ENCODE measurements at places on chromosomes 11 and 22.

GRCh38 chr22:19518635-19519034 is 5.6 kb downstream of the CLDN5 start:
- no peak for DNase-seq

DNA sequence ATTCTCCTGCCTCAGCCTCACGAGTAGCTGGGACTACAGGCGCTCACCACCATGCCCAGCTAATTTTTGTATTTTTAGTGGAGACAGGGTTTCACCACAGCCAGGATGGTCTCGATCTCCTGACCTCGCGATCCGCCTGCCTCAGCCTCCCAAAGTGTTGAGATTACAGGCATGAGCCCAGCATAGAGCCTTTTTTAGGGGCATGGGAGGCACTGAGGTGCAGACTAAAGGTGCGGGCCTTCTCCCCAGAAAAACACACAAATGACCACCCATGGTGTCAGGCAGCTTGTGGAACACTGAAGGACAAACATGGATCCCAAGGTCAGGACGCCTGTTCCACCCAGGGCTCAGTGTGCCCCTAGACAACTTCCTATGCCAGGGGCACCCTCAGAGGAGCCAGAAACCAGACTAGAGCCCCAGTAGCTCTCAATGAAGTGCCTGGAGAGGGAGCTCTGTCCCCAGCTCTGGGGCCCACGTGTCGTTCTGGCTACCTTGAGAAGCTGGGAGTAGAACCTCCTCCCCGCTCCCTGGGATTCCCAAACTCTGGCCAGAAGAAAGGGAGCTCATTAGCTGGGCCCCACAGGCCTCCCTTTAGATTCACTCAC is 21.2 kb upstream of the CD5 start:
- DNase-seq: no peak

DNA sequence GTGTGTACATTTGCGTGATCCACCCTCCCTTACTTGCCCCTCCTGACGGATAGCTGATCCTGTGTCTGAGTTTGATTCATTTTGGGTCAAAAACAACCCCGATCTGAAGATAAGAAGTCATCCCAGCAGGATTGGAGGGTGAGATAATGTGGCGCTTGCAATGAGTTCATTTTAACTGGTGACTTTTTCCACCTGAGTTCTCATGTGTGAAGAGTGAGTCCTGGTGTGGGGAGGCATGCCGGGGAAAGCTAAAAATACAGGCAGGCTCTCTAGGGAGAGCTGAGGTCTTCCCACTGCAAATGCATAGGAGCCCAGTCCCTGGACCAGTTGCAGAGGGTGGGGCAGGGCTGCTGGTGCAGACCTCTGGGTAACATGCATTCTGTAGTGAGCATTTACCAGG is 35.7 kb upstream of the ELF5 start:
- DNase-seq: no peak

DNA sequence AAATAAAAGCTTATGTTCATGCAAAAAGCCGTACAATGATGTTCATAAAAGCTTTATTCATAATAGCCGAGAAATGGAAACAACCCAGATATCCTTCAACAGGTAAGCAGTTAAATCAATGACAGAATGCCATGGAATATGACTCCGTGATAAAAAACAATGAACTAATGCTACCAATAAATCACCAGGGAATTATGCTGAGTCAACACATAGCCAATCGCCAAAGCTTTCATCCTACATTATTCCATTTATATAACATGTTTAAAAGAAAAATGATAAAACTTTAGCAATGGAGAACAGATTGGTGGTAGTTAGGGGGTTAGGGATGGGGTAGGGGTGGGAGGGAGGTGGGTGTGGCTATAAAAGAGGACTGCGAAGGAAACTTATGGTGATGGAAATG is 356.4 kb downstream of the TENM4 start:
- no peak for DNase-seq

DNA sequence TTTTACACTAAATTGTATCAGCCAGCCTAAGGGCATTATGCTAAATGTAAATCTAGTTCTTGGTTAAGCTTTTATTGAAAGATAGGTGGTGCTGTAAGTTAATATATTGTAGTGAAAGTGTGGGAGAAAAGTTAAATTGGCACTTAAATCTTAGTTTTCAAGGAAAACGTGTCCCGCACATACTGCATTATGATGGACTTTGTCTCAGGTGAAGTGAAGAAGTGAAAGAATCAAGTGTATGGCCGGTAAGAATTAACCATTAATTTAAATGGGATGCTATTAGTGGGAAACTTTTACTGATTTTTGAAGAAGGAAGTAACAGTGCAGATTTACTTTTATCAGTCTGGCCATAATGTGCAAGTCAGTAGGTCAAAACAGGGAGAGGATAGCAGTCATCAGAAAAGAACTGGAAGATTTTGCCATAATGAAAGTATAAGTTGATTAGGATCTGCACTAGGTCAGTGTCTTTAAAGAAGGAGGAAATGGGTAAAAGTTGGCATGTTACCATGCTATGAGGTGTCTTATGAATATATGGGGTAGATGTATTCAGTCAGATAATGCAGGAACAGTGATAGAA is 81.6 kb downstream of the PDHX start:
- DNase-seq: no peak

DNA sequence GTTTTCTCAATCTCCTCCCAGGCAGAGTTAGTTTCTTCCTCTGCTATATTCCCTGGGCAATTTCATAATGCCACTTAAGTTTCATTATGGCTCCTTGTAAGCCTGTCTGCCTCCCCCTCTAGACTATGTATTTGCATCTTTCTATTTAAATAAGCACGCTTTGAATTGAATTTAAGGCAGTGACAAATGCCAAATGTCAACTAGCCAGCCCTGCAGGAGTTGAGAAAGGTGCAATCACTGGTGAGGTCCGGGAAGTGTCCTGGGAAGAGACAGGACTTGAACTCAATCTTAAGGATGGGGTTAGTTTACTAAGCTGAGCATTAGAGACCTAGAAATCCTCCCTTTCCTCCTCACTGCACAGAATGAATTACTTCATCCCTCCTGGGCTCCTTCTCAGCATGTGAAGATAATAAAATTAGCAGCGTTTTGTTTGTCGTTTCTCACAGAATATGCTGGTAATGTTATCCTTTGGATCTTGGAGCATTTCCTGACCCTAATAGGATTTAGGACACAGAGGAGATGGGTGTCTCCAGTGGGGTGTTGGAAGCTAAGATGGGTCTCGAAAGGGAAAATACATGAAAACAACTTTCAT is 1.6 kb downstream of the TCP11L1 start:
- no peak for DNase-seq

GRCh38 chr11:95778699-95779098 is 10.9 kb downstream of the FAM76B start:
- DNase-seq: no peak

DNA sequence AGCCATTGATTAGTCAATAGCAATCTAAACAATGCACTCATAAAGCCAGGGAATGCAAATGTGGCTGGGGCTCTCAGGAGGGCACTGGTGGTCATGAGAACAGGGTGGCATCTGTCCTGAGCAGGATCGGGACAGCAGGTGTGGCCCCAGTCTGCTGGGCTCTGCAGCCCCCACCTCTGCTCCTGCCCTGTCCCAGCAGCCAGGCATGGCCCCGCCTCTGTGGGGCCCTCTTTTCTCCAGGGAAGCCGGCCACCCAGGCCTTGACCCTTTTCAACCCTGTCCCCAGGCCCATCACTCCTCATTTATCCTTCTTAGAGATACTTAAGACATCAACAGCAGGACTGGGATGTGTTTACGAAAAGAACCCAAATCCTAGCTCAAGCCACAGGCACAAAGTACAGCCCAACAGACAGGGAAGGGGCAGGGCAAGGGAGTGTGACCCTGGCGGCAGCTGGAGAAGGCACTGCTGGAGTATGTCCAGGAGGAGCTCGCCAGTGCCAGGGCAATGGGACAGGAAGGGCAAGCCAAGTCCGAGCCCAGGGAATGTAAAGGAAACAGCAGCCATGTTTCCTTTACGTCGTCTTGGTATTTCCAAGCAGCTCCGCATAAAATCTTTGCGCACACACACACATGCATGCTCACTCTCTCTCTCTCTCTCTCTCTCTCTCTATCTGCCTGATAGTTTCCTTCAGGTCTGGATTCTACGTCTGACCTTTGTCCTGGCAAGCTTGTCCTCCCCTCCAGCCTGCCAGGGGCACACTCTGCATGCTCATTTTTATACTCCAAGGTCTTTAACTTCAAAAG is 59.9 kb downstream of the DGCR2 start:
- no peak for DNase-seq

DNA sequence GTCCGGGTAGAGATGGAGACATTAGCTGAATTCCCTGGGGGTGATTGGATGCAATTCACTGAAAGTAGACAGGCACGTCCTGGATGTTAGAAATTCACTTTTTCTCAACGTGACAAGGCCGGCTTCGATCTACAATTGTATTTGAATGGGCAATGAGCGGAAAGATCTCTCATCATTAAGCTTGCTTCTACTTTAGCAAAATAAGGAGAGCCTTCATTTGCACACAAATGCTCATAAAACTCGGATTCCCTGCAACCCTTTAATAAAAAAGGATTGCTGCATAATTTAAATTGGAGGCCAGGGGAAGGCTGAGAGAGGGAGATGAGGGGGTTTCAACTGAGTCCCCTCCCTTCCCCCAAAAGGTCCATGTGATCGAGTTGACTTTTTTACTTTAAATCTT is 10.6 kb upstream of the PAX6 start:
- no peak for DNase-seq

- DNase-seq: no peak
Observed at GRCh38 chr11:88105526-88105925, 69.7 kb downstream of the RAB38 start.

Data from skeletal muscle cell (primary cell).